ENCODE measurements at places on chromosomes 16 and 17. TPM values are rescaled to one million over a fixed set of nuclear protein-coding genes. Genes with fewer than 3 reads are reported as not detected.

TSPOAP1 gene
- 9.0 TPM for total RNA-seq

RHBDF1 gene
- total RNA-seq: 22.1 TPM

TSPAN10 gene
- total RNA-seq: 0.50 TPM

DNA sequence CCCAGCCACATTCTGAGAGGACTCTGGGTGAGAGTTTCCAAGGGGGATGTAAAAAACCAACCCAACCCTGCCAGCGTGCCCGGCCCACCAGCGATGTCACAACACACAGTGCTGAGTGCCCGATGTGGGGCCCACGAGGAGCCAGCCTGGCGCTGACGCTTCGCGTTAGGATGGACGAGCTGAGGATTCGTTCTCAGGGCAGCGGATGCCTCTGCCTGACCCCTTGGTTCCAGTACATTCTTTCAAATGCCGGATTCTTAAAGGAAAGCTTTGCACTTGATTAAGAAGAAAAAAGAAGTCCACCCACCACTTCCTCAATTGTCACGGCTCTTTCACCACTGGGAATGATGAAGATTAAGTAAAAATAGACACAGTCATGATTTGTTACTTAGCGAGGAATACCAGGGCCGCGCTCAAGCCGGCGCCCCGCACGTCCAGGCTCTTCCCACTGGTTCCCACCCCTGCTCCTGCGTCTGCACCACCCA is 79.4 kb downstream of the IRF8 start:
- no peak for DNase-seq

GRCh38 chr16:28879841-28880588 is 1.7 kb downstream of the ATP2A1 start:
- peak; percentile 92 for DNase-seq

DNA sequence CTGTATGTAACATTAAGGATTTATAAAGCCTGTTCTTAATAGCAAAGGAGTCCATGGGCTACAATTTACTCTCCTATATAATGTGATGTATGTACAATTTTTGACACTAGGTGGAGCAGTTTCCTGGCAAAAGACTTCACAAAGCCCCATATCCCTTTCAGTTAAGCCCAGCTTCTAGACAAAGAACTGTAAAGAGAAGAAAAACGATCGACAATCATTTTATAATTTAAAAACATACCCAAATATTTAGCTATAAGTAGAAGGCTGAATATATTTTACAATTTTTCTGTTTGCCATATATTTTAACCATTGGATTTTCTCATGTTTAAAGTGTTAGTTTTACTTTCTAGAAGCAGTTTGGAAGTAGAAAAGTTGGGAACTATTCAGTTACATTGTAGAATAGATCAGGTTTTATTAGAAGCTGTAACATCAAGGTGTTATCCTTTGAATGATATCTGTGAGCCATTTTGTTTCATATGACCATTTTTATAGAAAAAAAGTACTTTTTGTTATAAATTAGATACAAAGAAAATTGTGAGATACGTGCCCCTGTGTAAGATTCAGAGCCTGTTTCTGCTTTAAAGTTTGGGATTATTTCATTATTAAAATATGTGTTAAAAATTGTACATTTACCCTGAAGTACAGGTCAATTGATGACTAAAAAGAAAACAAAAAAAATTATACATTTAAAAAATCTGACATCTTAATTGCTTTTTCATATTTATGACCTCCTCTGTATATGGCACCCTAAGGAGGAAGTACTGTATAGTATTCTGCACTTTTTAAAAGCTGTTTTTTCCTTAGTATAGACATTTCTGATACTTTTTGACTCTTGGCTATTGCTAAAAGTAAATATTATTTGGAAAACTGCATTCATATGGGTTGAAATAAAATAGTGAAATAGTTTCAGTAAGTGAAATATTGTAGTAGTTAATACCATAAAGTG is 46.3 kb downstream of the VMP1 start:
- DNase-seq: no peak

- DNase-seq: no peak
Measured at GRCh38 chr17:60390186-60390585, 1.7 kb downstream of the USP32 start.
